NCI-H2081 (cell line): ENCODE measurements at places on chromosomes 1 and 21.
A peak's percentile ranks its signal among the peaks of the same experiment; 100 is the strongest.

DNA sequence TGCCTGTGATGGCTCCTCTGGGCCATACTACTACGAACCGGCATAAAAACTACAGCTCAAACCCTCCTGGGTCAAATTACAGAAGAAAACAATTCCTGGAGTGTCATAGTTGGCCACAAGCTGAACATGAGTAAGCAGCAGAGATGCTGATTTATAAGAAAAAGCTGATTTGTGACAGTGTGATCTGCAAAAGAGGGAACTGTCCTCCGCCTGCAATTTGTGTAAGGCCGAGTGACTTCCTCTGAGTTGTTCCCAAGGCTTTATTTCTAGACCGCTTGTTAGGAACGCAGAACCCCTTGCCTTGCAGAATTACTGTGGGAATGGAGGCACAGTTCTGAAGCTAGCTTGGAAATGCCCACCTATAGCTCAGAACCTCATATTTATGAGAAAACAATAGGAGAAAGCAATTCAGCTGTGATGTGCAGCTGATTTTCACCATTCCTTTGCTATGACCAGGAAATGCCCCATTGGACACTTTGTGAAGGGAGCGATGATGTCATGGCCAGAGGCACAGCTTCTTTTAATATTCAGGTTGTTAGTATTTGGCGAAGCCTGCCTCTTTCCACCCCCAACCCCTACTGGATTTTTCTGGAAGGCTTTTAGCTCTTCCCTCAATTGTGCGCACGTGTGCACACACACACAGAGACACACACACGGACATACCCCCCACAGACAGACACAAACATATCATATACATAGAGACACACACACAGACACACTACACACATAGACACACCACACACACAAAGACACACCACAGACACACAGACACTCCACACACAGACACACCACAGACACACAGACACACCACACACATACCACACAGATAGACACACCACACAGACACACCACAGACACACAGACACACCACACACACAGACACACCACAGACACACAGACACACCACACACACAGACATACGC lies 47.6 kb downstream of the IER5 start:
- DNase-seq: no peak

DNA sequence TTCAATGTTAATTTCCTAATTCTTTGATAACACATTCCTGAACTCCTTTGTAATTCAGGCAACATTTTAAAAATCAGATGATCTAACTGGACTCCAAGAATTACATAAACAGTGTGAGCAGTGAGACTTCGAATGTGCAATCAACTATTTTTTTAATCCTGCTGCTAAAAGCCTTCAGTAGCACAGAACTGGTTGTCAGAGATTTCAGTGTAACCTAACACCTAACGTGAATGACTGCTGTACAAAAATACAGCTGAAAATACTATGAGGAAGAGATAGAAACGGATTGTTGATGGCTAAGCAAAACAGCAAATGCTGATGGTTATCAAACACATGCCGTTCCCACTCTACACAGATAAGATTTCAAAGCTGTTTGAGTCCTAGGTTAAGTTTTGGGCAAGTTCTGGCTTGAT lies 46.1 kb downstream of the APP start:
- DNase-seq: no peak

DNA sequence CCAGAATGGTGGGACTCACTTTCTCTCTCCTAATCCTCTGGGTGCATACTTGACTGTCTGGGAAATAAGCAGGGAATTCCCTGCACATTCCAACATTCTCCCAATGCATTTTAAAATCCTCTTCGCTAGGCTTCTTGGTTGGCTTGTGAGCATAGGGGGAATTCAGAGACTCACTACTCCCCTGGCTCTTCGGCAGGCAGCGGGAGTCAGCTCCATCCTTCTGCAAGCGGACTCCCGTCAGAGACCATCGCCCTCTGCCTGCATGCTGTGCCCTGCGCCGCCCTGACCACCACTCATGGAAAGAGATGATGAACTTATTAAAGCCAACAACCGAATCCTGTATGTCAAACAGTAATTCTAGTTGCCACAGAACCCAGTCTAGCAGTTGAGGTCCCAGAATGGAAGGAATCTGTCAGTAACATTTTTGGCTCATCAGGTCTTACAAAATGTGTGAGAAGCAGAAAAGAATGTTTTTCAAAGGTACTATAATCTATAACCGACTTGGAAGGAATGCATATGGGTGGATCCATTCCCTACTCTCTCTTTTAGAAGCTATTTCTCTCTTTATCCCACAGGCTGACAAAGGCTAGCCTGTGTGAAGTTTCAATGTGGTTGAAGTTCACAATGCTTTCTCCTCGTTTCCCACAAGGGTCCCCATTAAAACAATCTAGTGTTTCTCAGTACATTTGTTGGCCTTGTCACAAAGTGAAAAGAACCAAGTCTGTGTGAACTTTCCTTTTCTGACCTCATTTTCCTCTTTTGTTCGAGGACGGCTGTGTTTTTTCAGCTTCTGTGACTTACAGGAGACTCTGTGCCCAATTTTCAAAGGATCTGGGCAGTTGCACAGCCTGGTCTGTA lies 119.1 kb upstream of the ADAR start:
- no peak for DNase-seq

DNA sequence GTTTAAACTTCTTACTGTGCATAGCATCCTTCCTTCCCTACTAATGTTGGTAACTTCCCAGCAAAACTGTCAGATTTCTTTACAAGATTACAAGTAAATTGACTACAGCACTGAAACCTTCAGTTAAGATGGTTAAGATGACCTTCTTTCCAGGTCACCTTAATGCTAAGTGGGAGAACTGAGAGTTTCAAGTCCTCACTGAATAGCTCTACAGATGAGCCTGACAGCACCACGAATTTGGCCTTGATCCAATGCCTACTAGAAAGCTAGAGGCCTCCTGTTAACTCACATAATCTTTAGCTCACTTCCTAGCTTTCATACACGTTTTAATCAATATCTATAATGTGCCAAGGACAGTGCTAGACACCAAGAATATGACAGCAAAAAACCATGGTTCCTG lies 276.0 kb upstream of the PLD5 start:
- no peak for DNase-seq

GRCh38 chr1:97529600-97529999 lies 391.2 kb downstream of the DPYD start:
- DNase-seq: no peak

GRCh38 chr1:228988664-228989063 lies 253.4 kb downstream of the RHOU start:
- DNase-seq: no peak

DNA sequence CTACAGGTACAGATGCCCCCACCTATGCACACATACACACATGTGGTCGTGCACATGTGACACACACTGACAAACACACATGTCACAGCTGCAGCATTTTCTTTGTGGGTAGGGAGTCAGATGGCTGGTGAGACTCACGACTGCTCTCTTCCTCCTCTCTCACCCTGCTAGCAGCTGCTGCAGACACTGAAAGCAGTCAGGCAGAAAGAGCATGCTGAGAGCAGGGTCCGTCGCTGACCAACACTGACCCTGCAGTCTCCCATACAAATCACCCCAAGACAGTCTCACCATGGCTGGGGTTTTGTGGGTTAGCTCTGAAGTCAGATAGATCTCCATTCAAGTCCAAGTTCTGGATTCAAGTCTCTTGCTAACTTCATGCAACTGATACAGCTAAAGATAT lies 188.3 kb downstream of the ASTN1 start:
- no peak for DNase-seq

- DNase-seq: no peak
These were observed 61.2 kb downstream of the ST6GALNAC5 start for GRCh38 chr1:76928522-76928921.

- no peak for DNase-seq
These were observed 25.8 kb upstream of the MYCL start for GRCh38 chr1:39927538-39927937.

GRCh38 chr1:237470712-237471338 lies 419.9 kb downstream of the ZP4 start:
- DNase-seq: peak; percentile 77

DNA sequence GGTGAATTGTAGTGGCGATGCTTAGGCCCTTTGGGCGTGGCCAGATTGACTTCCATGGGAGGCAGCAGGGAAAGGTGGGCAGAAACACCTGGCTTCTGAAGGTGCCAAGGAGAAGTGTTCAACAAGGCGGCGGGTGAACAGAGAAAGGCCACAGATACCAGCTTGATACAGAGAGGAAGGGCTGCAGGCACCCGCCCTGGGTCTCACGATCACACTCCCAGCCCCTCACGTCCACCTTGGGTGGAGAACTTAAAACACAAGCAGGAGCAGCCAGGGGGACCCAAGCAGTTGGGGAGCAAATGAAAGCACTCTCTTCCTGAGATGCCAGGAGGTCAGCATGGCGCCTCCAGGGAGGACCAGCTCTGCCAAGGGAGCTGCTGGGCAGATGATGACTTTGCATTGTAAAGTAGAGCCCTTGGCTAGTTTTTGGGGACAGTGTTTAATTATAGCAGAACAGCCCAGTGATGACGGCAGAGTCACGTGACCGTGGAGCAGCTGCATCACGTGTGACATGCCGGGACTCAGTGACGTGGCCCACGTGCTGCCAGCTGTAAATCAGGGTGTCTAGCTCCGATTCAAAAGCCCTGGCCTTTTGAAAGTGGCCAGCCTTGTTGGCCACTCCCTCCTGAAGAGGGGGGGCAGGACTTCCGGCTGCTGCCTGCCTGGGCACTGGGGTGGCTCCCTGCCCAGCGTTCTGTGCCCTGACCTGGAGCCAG lies 19.0 kb downstream of the SLC37A1 start:
- DNase-seq: no peak

GRCh38 chr1:235642943-235643371 lies 6.6 kb downstream of the GNG4 start:
- no peak for DNase-seq

- DNase-seq: no peak
These were observed 91.3 kb downstream of the UCHL5 start for GRCh38 chr1:192967901-192968300.

GRCh38 chr1:218069180-218069579 lies 215.9 kb upstream of the RRP15 start:
- no peak for DNase-seq

DNA sequence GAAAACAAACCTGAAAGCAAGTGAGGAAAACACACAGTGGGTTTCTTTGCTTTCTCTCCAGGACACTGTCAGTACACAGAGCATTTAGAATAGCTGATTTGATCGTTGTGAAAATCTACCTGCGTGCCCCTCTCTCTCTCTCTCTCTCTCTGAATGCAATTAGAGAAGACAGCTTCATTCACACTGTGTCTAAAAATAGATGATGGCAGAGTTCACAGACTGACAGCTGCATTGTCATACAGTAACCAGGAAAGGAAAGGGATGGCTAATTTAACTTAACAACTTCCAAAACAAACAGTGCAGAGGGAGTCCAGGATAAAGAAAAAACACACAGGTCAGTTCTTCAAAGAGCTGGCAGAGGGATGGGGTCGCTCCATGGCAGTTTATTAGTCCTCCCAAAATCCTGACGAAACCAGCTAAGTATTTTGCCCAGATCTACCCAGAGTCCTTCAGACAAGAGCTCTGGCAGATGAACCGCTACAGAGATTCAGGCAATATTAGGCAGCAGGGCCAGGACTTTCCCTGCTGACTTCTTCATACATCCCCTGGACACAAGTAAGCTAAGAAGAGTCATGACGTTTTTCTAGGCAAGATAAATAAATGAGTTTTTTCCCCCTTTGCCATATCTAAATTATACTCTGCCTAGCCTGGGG lies 58.9 kb downstream of the WLS start:
- peak; percentile 67 for DNase-seq

DNA sequence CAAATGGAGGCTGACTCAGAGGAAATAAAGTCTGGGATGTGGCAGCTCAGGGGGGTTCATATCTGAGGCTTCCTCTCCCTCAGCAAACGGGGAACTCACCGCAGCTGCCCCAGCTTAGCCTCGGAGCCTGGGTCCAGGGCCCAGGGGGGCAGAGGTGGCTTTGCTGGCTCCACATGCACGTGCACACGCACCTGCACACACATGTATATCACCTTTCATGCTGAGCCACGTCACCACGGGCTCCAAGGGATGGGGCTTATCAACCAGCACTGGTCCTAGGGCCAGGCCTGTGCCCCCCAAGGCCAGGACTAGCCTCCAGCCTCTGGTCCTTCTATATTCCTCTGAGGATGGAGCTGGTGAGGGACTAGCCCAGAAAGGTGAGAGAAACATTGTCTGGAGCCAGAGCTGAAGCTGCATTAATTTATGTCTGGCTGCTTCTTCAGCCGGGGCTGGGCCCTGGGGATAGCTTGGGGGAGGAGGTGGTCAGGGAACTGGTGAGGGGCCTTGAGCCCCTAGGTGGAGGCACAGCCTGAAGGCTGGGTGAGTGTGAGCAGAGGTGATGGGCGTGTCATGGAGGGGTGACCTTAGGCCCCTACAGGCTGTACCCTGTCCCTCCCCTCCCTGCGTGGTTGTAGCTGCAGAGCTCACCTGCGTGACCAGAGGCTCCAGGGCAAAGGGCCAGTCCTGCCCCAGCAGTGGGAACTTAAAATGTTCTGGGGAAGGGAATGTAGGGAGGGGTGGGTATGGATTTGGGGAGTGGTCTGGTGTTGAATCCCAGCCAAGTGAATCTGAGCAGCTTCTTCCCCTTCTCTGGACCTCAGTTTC lies 520.8 kb downstream of the PTPRU start:
- DNase-seq: no peak

DNA sequence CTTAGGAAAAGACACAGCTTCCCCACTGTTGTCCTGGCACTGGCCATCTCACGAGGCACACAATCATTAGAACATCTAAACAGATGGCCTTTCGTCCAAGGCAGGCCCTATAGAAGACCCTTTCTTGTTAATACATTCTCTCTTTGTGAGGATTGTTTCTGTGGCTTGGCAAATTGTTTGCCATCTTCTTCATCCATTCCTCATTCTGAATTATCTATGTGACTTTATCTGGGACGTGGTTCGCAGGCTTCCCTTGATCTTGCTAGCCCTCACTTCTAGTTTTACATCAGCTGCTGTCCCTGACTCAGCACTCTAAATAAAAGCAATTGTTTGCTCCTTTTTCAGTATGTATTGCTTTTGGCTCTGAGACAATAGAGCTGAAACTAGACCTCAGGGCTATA lies 101.1 kb upstream of the ZC3H11B start:
- no peak for DNase-seq

GRCh38 chr1:199463521-199464127 lies 563.9 kb upstream of the NR5A2 start:
- peak; percentile 68 for DNase-seq

DNA sequence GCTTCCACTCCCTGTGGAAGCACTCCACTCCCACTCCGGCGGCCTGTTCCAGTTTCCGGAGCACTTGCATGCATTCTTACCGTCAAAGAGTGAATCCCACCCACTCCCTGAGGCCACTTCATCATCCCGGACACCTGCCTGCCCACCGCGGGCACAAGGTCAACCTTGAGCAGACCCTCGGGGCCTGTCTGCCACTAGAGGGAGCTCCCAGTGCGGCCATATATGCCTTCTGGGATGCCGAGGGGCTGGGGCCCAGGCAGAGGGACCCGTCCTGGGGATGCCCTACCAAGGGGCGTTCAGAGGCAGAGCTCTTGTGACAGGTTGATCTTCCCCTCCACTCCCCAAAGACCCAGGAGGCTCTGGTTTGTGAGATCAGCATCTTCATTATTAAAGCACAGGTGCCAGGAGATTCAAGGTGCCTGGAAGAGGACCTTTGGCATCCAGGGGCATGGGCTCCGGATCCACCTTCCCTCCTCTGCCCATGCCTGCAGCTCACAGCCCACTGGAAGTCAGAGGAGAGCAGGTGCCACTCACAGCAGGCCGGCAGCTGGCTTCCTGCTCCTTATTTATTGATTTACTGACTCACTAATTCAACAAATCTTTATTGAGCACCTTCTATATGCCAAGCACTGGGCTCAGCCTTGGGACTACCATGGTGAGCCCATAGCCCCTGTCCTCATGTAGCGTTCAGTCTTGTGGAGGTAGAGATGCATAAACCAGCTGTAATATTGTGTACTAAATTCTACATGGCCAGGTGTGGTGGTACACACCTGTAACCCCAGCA lies 47.3 kb downstream of the UBIAD1 start:
- DNase-seq: no peak
